ENCODE measurements at places on chromosomes 16 and 17. TPM values are rescaled to one million over a fixed set of nuclear protein-coding genes. Genes with fewer than 3 reads are reported as not detected.

Gene FBXL16
- total RNA-seq: 0.31 TPM

Gene KRT13
- total RNA-seq: 138 TPM

Gene SLFN13
- total RNA-seq: 3.7 TPM

Gene CORO1A
- 8.6 TPM for total RNA-seq

Gene CD300A
- total RNA-seq: 2.7 TPM

Gene CDRT15
- total RNA-seq: not detected

Gene SPNS3
- total RNA-seq: not detected

DNA sequence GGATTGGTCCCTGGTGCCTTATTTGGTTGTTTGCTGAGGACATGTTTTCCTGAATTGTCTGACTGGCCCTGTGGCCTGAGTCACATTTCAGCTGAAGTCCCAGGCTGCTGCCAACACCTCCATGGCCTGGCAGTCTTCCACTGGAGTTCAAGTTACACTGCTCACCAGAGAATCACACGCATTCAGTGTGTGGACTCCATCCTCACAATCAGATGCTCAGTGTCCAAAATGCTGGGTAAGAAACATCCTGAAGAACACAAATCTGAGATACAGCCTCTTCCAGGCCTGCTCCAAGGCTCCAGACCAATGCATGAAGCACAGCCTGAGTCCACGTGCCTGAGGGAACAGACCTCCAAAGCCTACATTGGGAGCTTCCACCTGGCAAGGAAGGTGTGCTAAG is 19.2 kb downstream of the CD300LB start:
- no peak for ATAC-seq

DNA sequence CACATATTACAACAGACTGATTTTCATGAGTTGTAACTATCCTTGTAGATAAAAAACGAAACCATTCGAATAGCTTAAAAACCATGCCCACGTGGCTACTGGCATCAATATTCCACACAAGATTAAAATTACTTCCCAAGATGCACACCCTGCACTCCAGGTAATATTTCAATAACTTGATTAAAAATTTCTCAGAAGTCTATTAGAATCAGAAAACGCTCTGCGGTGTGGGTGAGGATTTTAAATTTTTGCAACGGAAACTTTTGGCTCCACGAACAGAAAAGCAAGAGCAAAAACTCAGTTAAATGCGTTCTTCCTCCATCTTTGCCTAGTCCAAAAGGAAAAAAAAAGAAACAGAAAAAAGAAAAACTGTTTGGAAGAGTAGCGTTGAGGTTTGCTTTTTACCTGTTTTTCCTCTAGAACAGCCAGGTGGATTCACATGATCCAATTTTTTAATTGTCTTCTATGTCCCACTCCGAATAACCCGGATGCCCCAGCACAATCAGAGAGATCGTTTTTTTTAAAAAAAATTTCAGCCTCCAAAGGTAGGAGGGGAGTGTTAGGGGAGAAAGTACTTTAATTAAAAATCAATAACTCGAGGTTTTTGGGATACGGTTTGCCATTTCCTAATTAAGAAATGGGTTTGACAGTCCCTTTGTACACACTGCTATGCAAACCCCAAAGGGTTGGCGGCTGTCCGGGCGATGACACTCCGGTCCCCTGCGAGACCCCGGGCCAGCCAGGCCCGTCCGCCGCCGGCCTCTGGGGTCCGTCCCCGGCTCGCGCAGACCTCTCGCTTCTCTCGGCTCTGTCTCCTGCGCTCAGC is 708 bp upstream of the NFAT5 start:
- ATAC-seq: no peak

DNA sequence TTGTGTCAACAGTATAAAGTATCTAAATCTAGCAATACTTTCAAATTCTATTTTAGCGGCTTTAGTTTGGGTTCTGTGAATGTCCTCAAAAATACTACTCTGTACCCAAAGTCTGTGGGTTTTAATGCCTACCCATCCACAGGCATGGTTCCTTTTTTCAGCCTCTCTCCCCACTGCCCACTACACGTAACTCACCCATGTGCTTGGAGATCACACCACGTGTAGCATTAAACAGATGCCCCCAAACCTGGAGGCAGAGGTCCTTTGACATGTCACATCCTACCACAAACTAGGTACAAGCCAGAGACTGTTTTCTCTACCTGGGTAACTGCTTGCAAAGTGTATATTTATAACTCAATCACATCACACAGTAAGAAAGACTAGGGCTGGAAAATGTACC is 5.4 kb downstream of the DYNC1LI2 start:
- ATAC-seq: no peak

- no peak for ATAC-seq
Observed at GRCh38 chr16:2808181-2808580, 8.9 kb upstream of the PRSS21 start.

GRCh38 chr17:9767432-9767991 is 23.9 kb downstream of the DHRS7C start:
- ATAC-seq: no peak

DNA sequence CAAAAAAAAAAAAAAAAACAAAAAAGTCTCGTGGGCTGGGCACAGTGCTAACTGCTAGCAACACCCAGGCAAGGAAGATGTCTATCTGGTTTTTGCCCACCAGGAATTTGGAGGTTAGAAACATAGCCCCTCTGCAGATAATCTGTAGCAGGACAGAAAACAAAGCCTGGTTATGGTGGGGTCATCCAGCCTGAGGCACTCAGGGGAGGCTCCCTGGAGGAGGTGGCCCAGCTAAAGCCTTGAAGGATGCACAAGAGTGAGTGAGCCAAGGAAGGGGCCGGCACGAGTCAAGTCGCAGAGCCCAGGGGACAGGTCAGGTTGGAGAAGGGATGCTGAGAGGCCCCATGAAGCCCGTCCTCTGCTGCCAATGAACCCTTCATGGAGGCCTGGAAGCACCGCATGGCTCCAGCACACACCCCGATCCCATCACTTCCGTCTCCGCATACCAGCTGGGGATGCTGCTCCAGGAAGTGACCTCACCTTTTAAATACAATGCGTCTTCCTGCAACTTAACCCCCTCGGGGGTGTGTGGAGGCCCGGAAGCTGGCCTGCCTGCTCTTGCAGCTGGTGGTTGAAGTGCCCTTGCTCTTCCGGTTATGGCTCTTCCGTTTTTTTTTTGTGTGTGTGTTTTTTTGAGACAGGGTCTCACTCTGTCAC is 86.5 kb downstream of the ENGASE start:
- no peak for ATAC-seq

DNA sequence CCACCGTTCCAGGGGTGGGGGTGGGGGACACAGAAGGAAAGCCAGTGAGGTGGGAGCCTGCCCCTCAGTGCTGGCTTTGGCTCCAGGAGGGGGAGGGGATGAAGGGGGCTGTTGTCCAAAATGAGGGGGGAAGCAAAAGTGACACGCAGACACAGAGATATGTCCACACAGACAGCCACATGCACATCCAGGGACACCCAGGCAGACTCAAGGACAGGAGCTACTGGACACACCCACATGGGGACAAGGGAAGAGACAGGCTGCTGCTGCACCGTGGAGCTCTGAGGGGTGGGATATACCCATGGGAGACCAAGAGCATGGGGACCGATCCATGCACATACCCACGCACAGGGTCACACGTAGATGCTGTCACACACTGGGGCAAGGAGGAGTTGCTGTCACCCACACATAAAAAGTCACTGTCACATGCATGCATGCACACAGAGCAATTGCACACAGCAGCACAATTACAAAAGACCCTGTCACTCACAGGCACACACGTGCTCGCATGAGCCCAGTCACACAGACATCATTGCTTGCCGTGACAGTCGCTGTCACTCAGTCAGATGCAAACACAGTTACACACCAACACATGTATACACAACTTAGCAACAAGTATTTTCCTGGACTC is 1.3 kb downstream of the THRA start:
- no peak for ATAC-seq

DNA sequence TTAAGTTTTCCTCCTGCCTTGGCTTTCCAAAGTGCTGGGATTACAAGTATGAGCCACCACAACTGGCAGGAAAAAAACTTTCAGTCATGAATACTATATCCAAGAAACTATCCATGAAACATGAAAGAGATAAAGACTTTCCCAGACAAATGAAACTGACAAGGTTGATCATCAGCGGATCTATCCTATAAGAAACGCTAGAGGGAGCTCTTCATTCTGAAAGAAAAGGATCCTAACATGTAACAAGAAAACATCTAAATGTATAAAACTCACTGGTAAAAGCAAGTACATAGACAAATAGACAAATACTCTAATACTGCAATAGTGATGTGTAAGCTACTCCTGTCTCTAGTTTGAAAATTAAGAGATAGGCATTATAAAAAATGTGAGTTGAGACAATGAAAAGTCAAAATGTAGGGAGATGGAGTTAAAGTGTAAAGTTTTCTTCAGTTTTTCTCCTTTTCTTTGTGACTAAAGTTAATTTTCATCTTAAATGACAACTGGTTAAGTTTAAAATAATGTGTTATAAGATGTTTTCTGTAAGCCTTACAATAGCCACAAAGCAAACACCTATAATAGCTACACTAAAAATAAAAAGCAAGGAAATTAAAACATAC is 79.6 kb upstream of the TEKT1 start:
- no peak for ATAC-seq

DNA sequence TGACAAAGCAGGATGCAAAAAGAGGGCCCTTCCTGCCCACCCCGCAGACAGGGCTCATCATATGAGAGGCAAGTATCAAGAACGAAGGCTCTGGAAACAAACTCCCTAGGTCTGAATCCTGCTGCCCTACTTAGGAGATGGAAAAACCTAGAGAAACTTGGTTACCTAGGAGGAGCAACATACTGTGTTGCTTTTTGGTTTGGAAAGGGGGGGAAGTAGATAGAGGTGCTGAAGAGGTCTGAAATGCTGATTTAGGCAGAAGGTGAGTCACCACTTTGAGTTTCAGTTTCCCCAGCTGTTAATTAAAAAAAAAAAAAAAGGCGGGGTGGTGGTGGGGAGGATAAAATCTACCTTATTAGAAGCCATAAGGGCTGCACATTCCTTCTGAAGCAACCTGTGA is 1.5 kb downstream of the N4BP1 start:
- no peak for ATAC-seq

DNA sequence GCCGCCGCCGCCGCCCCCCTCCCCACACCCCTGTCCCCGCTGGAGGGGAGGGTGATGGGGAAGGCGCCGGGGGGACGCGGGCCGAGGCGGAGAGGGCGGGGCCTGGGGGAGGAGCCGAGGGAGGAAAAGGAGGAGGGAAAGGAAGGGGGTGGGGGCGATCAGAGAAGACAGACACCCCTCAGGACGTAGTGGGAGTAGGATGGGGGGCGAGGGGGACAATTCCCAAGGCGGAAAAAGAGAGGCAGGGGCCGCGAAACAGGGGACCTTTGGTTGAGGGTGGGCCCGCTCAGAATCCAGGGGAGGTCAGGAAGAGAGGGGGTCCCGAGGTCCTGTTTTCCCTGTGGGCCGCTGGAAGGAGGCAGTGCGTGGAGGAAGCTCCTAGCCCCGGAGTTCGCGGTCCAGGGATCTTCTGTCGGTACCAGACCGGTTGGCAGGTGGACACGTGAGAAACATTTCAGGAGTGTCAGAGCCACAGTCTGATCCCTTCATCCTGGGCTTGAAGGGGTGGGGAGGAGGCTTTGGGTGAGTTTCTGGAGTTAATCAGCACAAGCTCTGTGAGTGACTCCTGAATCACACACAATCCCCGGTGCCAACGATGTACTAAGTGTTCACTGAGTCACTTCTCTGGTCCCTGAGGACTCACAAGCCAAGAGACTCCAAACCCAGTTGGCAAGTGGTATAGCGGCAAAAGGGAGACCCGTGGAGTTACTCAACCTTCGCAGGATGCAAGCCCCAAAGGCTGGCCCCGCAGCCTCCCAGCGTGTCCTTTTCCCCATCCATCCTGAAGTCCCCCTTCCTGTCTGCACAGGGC is at the start of gene XYLT1:
Gene XYLT1, minus strand, starts transcription at position 53 of the 811 bp plus-strand sequence. CDS start 164 bp downstream, outside the sequence.
- peak; percentile 89 for ATAC-seq

GRCh38 chr16:1906846-1907165 is 11.4 kb downstream of the HS3ST6 start:
- no peak for ATAC-seq

- ATAC-seq: peak; percentile 74
Observed at GRCh38 chr17:76687298-76688164, 23.2 kb downstream of the MXRA7 start.

Data from gastroesophageal sphincter (tissue), 4 donors.